ENCODE measurements at places on chromosomes 16 and 17.

DNA sequence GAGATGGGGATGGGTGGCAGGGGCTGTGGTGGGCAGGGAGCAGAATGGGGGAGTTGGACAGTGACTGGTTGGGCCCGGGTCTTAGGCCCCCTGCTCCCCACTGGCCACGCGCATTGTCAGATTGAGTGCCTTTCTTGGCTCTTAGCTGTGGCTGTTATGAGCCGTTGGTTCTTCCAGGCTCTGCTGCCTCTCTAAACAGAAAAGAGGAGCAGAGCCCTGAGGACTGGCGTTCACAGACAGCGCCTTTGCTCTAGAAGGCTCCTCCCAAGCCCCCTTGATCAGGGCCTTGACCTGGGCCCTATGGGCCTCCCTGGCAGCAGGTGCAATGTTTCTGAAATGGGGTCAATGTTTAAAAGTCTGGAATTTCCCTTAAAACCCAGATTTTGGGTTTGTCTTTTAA is 14.8 kb upstream of the NUDT16L1 start:
- no peak for DNase-seq

- DNase-seq, result no peak
Observed at GRCh38 chr17:37847811-37848331, 76.3 kb upstream of the TBC1D3K start.

- peak; percentile 49 for DNase-seq
Observed at GRCh38 chr17:40068917-40069750, 6.4 kb downstream of the THRA start.

GRCh38 chr16:2082983-2083364 is 35.2 kb downstream of the TSC2 start:
- no peak for DNase-seq

DNA sequence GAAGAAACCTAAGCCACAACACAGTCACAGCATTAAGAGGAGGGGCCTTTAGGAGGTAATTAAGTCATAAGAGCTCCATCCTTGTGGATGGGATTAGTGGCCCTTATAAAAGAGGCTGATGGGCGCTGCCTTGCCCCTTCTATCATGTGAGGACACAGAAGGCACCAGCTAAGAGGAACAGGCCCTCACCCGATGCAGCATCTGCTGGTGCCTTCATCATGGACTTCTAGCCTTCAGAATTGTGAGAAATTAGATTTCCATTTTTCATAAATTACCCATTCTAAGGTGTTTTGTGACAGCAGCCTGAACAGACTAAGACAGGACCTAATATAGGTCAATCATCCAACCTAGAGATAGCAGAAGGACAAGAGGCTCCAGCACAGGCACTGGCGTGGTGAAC is 120.8 kb downstream of the CDYL2 start:
- DNase-seq, result no peak

- DNase-seq, result no peak
Observed at GRCh38 chr17:15409721-15410250, 57.6 kb downstream of the CDRT4 start.

DNA sequence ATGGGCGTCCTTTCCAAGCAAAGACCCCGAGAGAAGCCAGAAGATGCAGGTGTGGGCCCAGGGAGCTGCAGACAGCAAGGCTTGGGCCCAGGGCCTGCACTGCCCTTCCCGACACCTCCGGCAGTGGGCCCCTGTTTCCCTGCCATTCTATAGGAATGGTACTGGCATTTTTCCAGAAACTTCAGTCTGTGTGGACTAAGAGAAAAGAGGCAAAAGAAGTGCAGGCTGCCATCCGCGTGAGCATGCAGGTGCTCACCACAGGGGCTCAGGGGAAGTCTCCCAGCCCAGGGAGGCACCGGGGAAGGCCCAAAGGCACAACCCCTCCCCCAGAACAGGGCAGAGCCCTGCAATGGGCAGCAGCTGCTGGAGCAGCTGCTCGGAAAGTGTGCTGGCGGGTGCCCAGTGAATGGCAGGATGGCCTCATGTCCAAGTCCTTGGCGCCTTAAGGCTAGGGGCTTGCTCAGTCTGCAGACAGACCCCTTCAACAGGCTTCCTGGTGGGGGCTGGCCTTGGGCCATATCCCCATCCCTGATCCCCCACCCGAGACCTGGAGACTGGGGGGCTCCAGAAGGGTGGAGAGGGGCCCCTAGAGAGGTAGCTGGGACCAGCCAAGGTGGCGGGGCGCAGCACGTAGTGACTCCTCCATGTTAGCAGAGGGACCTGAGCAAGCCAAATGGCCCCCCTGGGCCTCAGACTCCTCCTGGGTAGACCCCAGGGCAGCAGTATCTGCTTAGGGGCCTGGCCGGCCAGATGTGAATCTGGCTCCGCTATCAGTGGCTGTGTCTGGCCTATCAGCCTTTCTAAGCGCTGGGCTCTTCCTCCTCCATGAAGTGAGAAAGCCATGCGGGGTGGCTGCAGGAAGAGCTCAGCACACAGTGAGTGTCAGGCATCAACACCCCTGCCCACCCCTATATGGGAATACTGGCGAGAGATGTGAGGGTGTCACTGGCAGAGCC is 6.7 kb upstream of the TPPP3 start:
- DNase-seq, result no peak

DNA sequence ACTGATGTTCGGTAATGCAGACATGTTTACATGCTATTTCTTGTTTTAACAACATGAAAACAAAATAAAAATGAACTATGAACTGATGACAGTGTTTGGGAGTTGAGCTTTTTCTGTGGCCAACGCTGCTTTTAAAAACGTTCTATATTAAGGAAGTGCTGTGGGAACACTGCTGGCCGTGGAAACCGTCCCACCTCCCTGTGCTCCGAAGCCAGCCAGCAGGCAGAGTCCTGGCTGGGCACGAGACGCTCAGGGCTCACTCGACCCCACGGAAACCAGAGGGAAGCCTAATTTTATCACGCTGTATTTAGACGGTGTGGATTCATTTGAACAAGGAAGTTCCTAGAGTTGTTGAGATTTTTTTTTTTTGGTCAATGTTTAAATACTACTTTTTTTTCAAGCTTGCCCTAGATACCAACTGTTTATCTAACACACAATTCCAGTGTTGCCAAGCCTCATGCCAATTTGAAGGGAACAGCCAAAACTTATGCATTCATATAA is 25.8 kb downstream of the ADCY9 start:
- no peak for DNase-seq

Data from stimulated activated CD8-positive, alpha-beta memory T cell treated with anti-CD3 and anti-CD28 coated beads, Interleukin-15, amount 100 ng/mL, for 1 hour (primary cell).